ENCODE measurements at places on chromosomes 11 and 22.

- peak; percentile 87 for DNase-seq
These were observed at the start of gene NECTIN1 for GRCh38 chr11:119728651-119729580. Gene NECTIN1, minus strand, starts transcription at chr11:119729200. Its CDS starts 647 bp downstream, at chr11:119728553.

GRCh38 chr11:11977206-11977938 lies 31.1 kb downstream of the DKK3 start:
- peak; percentile 97 for DNase-seq

GRCh38 chr22:29524442-29525191 lies 28.9 kb downstream of the THOC5 start:
- peak; percentile 27 for DNase-seq

DNA sequence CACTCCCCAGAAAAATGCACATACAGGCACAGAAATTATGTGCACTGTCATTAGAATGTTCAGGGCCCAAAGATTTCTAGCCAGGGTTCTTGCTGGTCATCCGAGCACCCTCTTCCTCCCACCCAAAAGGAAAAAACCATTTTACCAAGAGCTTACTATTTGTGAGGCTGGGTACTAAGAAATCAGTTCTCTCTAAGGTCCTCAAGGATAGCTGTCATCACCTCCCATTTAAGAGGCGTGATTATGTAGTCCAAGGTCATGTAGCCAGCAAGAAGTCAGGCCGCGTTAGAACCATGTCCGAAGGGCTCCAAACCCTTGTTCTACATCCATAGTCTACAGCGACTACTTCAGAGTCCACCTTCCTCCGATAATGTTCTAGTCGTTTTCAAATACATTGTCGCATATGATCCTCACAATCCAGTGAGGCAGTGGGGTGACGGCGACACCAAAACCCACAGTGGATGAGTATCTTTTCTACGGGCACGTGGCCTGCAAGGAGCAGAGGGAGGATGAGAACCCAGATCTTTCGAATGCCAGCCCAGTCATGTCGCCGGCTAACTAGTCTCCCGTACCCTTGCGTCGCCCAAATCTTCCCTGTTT lies 634 bp downstream of the TIMM8B start:
- peak; percentile 20 for DNase-seq

GRCh38 chr22:37428649-37429586 lies 1.6 kb upstream of the ELFN2 start:
- DNase-seq = peak; percentile 49

- no peak for DNase-seq
These were observed 54.0 kb downstream of the UVRAG start for GRCh38 chr11:75868990-75869389.

- DNase-seq = peak; percentile 89
These were observed 296.2 kb downstream of the NTM start for GRCh38 chr11:131666617-131667016.

GRCh38 chr11:118887206-118887605 lies 3.5 kb downstream of the CXCR5 start:
- DNase-seq = no peak

DNA sequence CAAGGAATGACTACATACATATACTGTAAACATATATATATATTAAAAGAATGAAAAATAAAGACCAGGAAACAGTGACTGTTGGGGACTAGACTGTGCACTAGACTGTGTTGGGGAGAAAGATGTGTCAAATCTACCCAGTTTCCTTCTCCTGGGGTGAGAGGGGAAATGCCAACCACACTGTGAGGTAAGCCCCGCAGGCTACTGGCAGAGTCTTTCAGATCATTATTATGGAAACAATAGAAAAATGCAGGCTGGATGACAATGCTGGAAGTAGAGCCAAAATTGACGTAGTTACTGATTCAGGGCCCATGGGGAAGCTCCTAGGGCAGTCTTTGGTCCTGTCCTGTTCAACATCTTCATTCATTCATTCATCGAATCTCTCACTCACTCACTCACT lies 101.4 kb downstream of the C11orf58 start:
- no peak for DNase-seq

DNA sequence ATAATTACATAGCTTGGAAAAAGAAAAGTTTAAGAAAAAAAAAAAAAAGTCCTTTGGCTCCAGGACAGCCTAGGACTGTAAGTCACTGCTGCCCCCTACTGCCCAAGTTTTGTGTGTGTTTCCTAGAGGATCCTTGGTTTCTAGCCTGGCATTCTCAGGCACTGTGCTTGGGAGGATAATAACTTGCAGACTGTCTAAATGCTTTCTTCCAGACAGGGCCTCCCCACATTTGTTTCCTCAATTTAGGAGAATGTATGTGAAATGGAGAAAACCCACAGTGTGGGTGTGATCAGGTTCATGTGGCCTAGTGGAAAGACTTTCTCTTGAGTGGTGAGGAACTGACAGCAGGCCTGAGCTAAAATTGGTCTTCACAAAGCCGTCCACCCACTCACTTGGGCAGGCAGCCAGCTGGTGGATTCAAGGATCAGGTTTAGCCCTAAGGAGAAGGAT lies 191.0 kb downstream of the NAV2 start:
- peak; percentile 85 for DNase-seq

- DNase-seq = no peak
These were observed 1.4 kb downstream of the CELSR1 start for GRCh38 chr22:46535876-46536536.

DNA sequence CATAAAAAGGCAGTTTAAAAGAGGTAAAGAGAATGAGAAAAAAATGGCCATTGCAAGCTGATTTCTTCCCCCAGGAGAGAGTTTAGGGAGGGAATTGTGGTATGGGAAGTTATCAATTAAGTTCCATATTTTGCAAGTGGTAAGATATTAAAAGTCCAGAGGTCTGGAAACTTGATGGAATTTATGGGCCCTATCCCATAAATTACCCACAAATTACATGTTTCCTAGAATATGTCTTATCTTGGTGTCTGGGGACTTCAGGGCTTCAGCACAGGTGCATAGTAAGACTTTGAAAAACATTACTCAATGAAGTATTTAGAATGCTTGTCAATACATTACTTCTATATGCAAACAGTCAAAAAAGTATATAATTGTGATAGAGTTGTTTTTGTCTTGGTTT lies 614.9 kb upstream of the LRRC4C start:
- no peak for DNase-seq

DNA sequence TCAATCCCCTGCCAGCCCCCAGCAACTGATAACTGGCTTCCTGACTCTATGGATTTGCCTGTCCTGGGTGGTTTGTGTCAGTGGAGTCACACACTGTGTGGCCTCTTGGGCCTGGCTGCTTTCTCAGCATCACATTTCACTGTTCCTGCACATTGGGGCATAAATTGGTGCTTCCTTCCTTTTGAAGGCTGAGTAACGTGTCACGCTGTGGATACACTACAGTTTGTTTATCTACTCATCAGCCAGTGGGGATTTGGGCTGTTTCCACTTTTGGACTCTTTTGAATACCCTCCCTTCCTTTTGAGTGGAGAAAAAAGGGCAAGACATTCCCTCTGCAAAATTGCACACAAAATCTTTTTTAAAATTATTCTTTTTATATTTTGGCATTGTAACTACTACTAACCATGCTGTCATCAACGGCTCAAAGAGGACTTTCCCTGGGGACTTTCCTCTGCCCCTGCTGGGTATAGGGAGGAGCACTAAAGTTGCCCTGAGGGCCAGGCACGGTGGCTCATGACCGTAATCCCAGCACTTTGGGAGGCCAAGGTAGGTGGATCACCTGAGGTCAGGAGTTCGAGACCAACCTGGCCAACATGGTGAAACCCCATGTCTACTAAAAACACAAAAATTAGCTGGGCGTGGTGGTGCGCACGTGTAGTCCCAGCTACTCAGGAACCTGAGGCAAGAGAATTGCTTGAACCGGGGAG lies 7.8 kb upstream of the CELSR1 start:
- DNase-seq = peak; percentile 18
